ENCODE measurements at places on chromosomes 7 and 10. TPM values are rescaled to one million over a fixed set of nuclear protein-coding genes. Genes with fewer than 3 reads are reported as not detected.

The SEMA3C gene
- not detected for total RNA-seq

The ATRNL1 gene
- 0.19 TPM for total RNA-seq

The MARVELD1 gene
- 4.6 TPM for total RNA-seq

The LLCFC1 gene
- total RNA-seq: not detected

The HTR5A gene
- not detected for total RNA-seq

The INMT gene
- not detected for total RNA-seq

The TEX47 gene
- not detected for total RNA-seq

The CCM2 gene
- total RNA-seq: 56.3 TPM

The PLXNA4 gene
- total RNA-seq: 0.19 TPM

The FZD8 gene
- total RNA-seq: 0.78 TPM

The ELOVL3 gene
- total RNA-seq: not detected

The GPR15LG gene
- not detected for total RNA-seq

The PLAC9 gene
- not detected for total RNA-seq

The STEAP1B gene
- 0.23 TPM for total RNA-seq

The CALML3 gene
- total RNA-seq: not detected

The ANKRD30A gene
- total RNA-seq: not detected

The DKK1 gene
- total RNA-seq: not detected

The CDH23 gene
- 0.25 TPM for total RNA-seq

The SIRT1 gene
- total RNA-seq: 30.9 TPM

The AEBP1 gene
- 14.0 TPM for total RNA-seq
